ENCODE measurements at places on chromosomes 1 and 21.

GRCh38 chr1:151807131-151807530 is 1.9 kb upstream of the LINGO4 start:
- no peak for DNase-seq

GRCh38 chr21:31889460-31889859 is 16.6 kb downstream of the HUNK start:
- DNase-seq: no peak

DNA sequence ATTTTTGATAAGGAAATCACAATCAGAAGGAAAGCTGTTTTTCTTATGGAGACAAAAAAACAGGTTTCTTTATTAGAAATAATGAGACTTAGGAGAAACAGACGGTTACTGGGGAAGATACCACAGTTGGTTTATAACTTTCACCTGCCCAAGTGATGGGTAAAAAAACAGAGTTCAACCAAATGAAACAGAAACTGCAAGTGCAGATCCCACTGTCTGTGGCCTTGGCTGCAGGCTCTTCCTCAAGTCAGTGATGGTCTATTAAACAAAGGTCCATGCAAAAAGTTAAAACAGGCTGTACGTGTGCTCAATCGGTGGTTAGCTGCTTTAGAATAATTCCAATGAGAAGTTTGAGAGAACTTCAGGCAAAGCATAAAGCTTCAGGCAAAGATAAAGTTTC is 112.1 kb upstream of the NEGR1 start:
- no peak for DNase-seq

- DNase-seq: no peak
Observed at GRCh38 chr1:232109391-232109790, 482.8 kb downstream of the DISC1 start.

- DNase-seq: no peak
Observed at GRCh38 chr21:34276711-34277425, 86.9 kb upstream of the KCNE2 start.

DNA sequence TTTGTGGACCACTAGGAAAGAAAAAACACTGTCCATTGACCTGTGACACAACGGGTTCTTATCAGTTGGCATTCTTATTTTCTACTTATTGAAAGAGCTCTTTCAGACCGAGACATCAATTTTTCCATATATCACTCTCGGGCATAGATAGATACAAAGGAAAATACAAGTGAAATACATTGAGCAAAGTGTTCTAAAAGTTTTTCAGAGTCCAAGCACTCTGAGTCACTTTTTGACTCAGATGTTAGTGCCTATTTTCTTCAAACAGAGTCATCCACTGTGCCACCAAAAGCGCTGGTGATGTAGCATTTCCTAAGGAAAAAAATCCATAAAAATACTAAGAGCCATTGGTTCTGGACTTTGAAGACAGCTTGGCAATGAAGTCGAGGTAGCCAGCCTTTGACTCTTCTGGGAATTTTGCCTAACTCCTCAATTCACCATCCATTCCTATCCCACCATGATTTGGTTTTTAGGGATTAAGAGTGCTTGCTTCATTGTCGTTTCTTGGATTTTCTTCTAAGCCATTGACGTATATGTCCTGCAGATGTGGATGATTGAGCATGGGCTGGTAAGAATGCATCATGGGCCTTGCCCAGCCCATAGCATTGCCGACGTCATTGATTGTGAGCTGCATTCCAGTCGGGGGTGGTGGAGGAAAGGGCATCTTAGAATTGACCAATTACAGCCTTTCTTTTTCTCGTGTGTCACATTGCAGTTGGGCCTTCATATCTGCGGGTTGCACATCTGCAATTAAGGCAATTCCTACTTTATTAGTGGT is 10.6 kb downstream of the GALNT2 start:
- DNase-seq: no peak

- no peak for DNase-seq
Observed at GRCh38 chr1:3541936-3542335, 69.4 kb downstream of the MEGF6 start.

GRCh38 chr1:159900755-159901360 is 893 bp upstream of the CFAP45 start:
- DNase-seq: no peak

- no peak for DNase-seq
Observed at GRCh38 chr1:101131239-101131843, 105.5 kb upstream of the S1PR1 start.

- DNase-seq: no peak
Observed at GRCh38 chr1:51535006-51535592, 16.0 kb upstream of the EPS15 start.

- no peak for DNase-seq
Observed at GRCh38 chr21:45737485-45738166, 94.1 kb downstream of the PCBP3 start.

DNA sequence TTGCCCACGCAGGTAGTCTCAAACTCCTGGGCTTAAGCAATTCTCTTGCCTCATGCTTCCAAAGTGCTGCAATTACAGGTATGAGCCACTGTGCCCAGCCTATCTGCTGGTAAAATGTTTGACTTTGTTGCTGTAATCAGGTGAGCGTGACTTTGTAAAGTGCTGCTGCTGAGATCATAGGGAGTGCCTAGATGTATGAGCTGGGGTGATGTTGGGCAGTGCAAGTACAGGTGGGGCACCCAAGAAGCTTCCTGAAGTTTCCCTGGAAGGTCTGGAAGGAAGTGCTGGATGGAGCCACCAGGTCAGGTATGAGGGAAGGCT is 43.1 kb downstream of the KIF21B start:
- DNase-seq: no peak

All from activated B cell treated with CpG ODN at 0.5 μM for 24 hours (primary cell).